ENCODE measurements at places on chromosomes 6 and 20. TPM values are rescaled to one million over a fixed set of nuclear protein-coding genes. Genes with fewer than 3 reads are reported as not detected.
A peak's percentile ranks its signal among the peaks of the same experiment; 100 is the strongest.

GRCh38 chr6:86516087-86516486 is 421.2 kb upstream of the HTR1E start:
- no peak for DNase-seq
- no peak overlapping the region for H3K4me3 ChIP-seq
- no peaks in the 10 kb centered on the region for H3K36me3 ChIP-seq

GRCh38 chr20:57581202-57582028 is 20.5 kb downstream of the PCK1 start:
- no peaks in the 10 kb centered on the region for H3K36me3 ChIP-seq
- peaks cover 99% of the 10 kb centered on the region for H3K27me3 ChIP-seq
- no peak overlapping the region for H3K4me3 ChIP-seq
- H3K27ac ChIP-seq: peak overlapping the region; percentile 54
- no peaks in the 10 kb centered on the region for H3K4me1 ChIP-seq
- DNase-seq: no peak

- no peaks in the 10 kb centered on the region for H3K27me3 ChIP-seq
- peaks cover 95% of the 10 kb centered on the region for H3K36me3 ChIP-seq
- DNase-seq: no peak
- no peaks in the 10 kb centered on the region for H3K4me1 ChIP-seq
- no peak overlapping the region for H3K4me3 ChIP-seq
Observed at GRCh38 chr6:73476723-73477122, 15.2 kb downstream of the MTO1 start.

DNA sequence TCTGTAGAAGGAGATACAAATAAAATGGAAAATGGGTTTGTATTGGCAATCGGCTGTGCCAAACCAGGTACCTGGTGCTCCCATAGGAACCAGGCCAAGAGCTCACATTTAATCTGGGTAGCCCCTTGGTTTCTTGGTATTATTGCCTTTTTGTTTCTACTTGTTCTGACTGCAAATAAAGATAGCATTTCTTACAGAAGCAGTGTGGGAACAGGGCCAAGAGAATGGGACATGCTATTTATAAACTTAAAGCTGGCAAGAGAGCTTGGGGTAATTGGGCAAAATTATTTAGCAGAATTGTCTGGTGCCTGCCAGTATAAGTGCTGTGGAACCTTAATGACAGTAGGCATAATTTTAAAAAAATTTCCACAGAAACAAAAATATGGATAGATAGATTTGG is 113.5 kb upstream of the GLP1R start:
- no peaks in the 10 kb centered on the region for H3K4me1 ChIP-seq
- DNase-seq: no peak
- H3K4me3 ChIP-seq: no peak overlapping the region

- peak overlapping the region; percentile 95 for H3K27ac ChIP-seq
- H3K4me1 ChIP-seq: peaks cover 66% of the 10 kb centered on the region
- peaks cover 22% of the 10 kb centered on the region for H3K36me3 ChIP-seq
- peak; percentile 17 for DNase-seq
- no peaks in the 10 kb centered on the region for H3K27me3 ChIP-seq
Observed at GRCh38 chr6:116572162-116572561, 858 bp downstream of the RWDD1 start.

CAP2 gene
- 149 TPM for total RNA-seq

TULP4 gene
- total RNA-seq: 111 TPM
